ENCODE measurements at places on chromosomes 5 and 9. TPM values are rescaled to one million over a fixed set of nuclear protein-coding genes. Genes with fewer than 3 reads are reported as not detected.

GRCh38 chr5:59107692-59108091 is 524.8 kb downstream of the RAB3C start:
- peak; percentile 88 for DNase-seq

GRCh38 chr9:91056486-91056885 is 254.9 kb downstream of the SYK start:
- DNase-seq: no peak

DNA sequence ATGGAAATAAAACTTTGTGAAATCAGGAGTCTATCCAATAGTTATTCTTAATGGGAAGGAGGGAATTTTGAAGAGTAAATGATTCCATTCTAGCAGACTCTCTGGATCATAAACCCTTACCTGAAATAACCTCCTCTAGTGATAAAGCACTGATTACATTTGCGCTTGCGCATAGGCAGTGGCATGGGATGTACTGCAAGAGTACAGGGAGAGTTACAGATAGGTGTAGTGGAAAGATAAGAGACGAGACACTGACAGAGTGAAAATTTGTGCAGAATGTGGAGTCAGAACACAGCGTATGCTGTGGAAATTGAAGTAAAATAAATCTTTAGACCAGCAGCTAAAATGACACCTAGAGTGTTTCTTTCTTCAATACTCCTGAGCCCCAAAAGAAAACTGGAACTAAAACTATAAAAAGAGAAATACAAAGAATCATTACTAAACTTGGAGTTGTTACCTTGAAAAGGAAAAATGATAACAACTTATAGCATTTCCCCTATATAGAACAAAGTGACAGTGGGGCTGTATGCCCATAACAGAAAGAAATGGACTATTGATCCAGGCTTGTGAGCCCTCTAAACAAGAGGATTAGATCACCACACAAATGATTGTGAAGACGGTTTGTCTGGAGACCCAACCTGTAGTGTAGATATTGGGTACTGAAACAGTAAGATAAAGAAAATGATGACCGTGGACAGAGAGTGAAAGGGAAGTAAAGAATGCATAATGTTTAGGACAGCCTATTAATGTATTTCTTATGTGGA is 1471.2 kb upstream of the NUDT12 start:
- DNase-seq: no peak

DNA sequence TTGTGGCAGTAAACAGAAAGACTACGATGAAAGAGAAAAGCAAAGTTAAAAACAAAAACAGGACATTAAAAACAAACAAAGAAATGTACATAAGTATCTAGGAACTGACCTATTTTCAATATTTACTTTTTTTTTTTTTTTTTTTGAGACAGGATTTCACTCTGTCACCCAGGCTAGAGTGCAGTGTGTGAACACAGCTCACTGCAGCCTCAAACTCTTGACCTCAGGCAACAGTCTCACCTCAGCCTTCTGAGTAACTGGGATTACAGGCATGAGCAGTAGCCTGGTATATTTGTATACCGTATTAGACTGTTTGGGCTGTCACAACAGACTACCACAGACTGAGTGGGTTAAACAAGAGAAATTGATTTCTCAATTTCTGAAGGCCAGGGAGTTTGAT is 1189.1 kb downstream of the CDH9 start:
- DNase-seq: no peak

DNA sequence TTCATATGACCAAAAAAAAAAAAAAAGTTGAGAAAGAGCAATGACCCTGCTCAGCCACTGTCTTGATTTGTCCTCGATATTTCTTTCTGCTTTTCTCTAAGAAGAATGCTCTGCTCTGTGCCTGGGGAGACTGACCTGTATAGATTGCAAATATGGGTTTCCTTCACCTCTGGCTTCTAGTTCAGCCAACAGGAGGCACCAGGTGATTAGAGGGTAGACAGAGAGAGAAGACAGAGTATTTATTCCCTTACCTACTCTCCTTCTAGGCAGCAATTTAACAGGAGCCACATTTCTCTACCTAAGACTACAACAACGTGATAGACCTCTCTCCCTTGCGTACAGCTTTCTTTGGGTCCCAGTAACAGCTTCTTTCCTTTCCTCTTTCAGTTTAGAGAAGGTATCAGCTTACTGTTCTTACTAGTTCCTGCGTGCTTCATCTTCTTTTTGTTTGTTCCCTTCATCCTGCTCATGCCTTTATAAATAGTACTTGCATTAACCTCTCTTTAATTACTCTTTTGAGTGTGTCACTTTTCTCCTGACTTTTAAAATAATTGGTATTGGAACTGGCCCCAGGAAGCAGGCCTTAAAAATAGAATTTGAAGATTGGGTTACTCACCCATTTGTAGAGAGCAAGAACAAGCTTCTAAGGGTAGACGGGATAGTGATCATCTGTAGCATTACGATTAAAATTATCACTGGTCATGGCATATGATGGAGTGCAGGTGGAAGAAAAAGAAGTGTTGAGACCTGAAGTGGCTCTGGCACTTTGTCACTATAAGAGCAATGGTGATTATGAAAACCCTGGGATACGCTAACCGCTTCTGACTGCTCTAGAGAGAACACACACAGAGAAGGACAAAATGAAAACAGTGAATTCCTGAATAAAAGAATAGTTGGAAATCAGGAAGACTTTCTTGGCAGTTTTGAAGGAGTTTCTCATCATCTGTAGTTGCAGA is 161.2 kb upstream of the FSTL4 start:
- DNase-seq: no peak

DNA sequence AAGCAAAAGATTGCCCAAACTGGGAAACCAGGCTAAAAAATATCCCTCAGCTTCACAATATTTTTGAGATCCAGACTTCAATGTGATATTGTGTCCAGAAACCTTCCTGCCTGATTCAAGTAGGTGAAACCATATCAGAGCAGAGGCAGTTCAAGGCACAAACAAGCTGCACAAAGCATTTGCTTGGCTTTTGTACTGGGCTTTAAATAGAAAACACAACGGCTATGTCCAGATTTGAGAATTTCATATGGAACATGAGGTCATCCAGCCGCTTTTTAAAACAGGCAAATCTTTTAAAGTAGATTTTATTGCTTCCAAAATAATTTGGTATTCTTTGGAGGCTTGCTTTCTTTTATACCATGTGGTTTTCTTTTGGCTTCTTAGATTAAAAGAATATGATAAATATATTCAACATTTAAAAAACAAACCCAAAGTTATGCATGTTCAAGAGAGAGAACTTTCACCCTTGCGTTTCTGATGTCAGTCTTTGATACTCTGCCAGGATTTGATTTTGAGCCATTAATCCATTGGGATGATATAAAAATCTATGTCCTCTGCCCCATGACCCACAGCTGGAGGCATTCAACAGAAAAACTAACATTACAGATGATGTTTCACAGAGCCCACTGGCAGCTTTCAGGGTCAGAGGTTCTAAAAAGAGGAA is 29.0 kb upstream of the CCDC112 start:
- peak; percentile 61 for DNase-seq

DNA sequence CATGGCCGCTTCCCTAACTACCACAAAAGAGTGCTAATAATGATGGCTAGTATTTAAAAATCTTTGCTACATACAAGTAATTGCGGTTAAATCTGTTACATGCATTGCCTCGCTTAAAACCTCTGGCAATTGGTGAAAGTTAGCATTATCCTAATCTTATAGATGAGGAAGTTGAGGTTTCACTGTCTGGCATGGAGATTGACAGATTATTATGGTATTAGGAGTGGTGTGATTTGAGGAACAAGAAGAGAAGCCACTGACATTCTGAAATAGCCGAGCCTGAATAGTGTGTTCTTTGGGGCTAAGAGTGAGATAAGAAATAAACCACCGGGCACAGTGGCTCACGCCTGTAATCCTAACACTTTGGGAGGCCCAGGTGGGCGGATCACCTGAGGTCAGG is 45.3 kb upstream of the DPYSL3 start:
- no peak for DNase-seq

DNA sequence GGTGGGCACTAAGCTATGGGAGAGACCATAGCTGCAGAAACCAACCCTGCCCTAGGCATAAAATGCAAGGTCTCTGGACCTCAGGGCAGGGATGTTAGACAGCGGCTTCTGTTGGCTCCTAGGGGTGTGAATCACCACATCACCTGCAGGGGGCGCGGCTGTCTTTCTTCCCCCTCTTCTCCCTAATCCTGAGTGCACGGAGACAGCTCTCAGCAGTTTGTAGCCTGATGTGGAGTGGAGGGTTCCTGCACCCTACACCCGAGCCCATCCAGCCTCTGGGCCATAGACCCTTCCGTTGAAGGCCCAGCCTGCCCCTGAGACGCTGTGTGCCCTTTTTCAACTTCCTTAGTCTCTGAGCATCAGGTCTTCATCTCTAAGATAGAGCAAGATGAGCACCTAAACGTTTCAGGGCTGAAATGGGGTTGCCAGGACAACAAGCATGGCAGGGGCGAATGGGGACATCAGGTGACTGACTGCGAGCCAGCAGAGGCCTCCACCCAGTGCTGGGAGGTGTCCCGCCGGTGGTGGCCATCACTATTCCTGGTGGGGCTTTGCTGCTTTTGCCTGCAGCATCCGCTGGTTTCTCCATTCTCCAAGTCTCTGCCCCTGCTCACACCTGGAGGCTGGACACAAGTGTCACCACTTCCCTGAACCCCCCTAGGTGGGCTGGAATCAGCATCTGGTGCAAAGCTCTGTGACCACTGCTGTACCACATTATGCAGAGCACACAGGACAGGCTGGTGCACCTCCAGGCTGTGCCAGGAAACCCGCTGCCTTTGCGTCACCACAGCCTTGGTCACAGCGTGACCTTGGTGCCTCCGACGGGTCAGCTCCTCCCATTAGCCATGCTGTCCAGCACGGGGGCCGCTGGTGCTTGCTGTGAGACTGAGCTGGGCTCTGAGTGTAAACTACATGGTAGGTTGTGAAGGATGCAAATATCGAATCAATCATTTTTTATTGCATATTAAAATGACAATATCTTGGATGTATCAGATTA is 2.5 kb upstream of the SEC16A start:
- peak; percentile 78 for DNase-seq

GRCh38 chr9:34862043-34862442 is 96.0 kb upstream of the PHF24 start:
- no peak for DNase-seq

DNA sequence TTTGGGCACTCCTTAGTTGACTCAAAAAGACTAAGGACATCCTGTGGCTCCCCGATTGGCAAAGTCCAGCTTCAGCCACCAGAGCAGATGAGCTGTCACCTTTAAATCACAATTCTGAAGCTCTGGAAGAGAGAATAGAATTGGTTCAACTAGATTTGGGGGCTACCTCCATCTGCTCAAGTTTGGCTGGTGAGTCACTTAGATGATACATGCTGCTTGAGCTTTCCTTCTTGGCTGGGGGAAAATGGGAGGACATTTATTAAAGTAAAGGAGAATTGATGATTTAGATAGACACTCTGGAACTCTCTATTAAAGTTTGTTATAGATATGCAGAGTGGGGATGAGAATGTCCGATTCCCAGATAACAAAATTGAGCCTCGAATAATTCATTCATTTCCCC is 30.0 kb upstream of the GRIA1 start:
- no peak for DNase-seq

DNA sequence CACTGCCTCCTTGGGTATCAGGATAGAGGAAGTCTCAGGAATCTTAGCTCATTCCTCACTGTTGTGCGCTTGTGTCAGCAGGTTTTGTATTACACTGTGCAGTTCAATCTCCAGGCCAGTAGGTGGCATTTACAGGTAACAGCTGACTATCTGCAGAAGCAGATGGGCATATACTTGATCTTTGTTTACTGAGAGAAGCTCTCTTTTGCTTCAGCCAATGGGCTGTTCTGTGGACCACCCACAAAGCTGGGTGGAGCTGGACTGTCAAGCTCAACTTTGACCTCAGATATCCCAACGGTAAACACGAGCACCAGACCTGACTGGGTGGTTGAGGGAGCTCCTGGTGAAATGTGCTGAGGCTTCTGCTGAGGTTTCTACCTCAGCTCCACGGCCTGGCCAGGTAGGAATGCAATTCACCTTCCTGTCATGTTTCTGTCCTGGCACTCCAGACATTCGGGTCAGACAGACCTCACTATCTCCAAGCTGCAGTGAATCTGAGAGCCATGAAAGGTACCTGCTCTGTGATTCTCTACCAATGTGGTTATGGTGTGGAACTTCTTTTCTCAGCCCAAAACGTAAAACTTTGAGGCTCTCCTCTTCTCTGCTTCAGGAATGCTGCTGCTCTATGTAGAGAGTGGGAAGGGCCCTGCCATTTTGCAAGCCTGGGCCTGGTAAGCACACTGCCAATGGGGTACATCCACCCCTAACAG is 167.9 kb upstream of the ACTBL2 start:
- DNase-seq: peak; percentile 64

DNA sequence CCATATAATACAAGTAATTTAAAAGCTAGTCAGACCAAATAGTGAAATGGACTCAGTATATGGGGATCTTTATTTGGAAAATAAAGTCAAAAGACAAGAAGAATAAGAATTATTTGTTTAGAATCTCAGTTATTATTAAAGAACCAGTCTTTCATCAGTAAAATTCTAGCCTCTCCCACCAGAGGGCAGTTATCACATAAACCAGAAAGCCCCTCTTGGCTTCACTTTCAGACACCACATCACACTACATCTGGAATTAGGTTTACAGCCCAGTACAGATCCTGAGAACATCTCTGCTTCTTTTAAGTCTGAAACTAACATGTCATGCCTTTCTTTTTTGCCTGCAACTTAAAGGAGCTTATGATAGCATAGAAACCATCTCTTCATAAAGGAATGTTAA is 12.2 kb upstream of the HSPB3 start:
- DNase-seq: peak; percentile 57

DNA sequence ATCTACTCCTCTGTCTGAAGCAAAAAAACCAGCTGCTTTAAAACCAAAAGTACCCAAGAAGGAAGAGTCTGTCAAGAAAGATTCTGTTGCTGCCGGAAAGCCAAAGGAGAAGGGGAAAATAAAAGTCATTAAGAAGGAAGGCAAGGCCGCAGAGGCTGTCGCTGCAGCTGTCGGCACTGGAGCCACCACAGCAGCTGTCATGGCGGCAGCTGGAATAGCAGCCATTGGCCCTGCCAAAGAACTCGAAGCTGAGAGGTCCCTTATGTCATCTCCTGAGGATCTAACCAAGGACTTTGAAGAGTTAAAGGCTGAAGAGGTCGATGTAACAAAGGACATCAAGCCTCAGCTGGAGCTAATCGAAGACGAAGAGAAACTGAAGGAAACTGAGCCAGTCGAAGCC is 88.3 kb downstream of the MAP1B start:
- DNase-seq: no peak

DNA sequence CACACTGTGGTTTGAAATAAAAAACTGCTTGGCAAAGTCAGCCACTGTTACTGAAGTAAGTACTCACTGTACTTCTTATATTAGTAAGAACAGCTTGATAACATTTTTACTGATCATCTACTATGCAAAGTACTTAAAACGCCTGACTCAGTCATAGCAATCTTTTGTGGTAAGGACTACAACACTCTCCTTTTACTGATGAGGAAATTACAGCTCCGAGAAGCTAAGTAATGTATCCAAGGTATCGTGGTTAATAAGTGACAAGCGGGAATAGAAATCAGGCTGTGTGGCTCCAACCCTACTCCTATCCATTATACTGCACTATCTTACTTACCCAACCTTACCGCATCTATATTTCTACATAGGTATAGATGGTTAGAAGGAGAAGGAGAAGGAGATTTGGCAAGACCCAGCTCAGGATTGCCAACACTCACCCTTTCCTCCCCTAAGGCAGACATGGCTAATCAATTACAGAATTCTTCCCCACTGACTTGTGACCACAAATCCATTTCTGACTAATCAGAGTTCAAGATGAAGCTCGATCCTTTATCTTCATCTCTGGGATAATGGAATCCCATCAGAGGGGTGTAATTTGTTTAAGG is 281.4 kb downstream of the SPOCK1 start:
- no peak for DNase-seq

NAA35 gene
- 20.9 TPM for total RNA-seq

CATSPER3 gene
- not detected for total RNA-seq

CACNA1B gene
- 0.43 TPM for total RNA-seq

ARL10 gene
- 13.4 TPM for total RNA-seq

MYOT gene
- not detected for total RNA-seq

PHF2 gene
- total RNA-seq: 15.5 TPM
